ENCODE measurements at places on chromosomes 5 and 9. TPM values are rescaled to one million over a fixed set of nuclear protein-coding genes. Genes with fewer than 3 reads are reported as not detected.

GRCh38 chr5:73747696-73748380 lies 121.8 kb downstream of the ARHGEF28 start:
- DNase-seq, result peak; percentile 6
- peaks cover 10% of the 10 kb centered on the region for H3K4me1 ChIP-seq
- no peak overlapping the region for H3K27ac ChIP-seq
- no peaks in the 10 kb centered on the region for H3K36me3 ChIP-seq
- H3K27me3 ChIP-seq, result no peaks in the 10 kb centered on the region

GRCh38 chr5:131641494-131641893 lies 6.5 kb upstream of the RAPGEF6 start:
- H3K4me1 ChIP-seq, result peaks cover under 1% of the 10 kb centered on the region
- H3K27ac ChIP-seq, result no peak overlapping the region
- DNase-seq, result no peak
- peaks cover 2% of the 10 kb centered on the region for H3K36me3 ChIP-seq

- no peaks in the 10 kb centered on the region for H3K27me3 ChIP-seq
- no peak overlapping the region for H3K4me3 ChIP-seq
- H3K36me3 ChIP-seq, result no peaks in the 10 kb centered on the region
Observed at GRCh38 chr5:77272206-77272605, 61.7 kb downstream of the PDE8B start.

- no peak overlapping the region for H3K27ac ChIP-seq
- H3K4me1 ChIP-seq, result no peaks in the 10 kb centered on the region
- no peaks in the 10 kb centered on the region for H3K27me3 ChIP-seq
- no peak overlapping the region for H3K4me3 ChIP-seq
- no peak for DNase-seq
Observed at GRCh38 chr5:175337680-175338079, 106.3 kb downstream of the DRD1 start.

The PDZD2 gene
- 10.3 TPM for total RNA-seq

All from astrocyte (in vitro differentiated cells and primary cell).